NCI-H2081 treated with DMSO at 0.1 percent for 48 hours (cell line): ENCODE measurements at places on chromosomes 4 and X.
A peak's percentile ranks its signal among the peaks of the same experiment; 100 is the strongest.

DNA sequence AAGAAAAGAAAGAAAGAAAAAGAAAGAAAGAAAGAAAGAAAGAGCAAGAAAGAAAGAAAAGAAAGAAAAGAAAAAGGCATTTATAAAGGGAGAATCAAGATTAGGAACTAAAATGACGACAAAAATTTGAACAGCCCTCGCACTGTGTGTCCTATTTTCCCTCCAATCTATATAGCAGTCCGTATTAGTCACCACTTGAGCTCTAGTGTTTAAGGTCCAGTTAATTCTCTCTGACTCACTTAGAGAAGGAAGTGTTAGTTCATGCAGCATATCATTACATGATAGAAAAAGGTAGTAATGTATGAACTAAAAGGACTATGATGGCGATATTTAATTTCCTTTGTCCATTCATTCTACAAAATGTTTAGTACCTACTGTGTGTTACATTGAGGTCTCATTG, 122.7 kb downstream of the CBLL2 start:
- no peak for DNase-seq

DNA sequence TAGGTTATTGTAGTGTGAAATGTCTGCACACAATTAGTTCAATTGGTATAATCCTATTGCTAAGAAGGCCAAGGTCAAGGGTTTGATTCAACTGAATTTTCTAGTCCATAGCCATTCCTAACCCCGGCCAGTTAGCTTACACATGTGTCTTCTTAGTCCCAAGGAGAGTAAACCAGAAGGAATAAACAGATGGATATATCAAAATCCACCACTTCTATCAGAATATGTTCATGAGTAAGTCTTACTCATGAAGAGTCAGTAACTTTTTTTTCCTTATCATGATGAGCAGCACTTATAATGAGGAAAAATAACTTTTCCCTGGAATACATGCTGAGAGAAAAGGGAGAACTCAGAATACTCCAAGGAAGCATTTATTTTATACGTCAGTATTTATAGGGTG, 9.5 kb downstream of the HHIP start:
- no peak for DNase-seq

GRCh38 chr4:110977554-110977953, 354.7 kb upstream of the PITX2 start:
- DNase-seq = no peak

- no peak for DNase-seq
Measured at GRCh38 chrX:1610166-1610565, 4.7 kb upstream of the ASMT start.

DNA sequence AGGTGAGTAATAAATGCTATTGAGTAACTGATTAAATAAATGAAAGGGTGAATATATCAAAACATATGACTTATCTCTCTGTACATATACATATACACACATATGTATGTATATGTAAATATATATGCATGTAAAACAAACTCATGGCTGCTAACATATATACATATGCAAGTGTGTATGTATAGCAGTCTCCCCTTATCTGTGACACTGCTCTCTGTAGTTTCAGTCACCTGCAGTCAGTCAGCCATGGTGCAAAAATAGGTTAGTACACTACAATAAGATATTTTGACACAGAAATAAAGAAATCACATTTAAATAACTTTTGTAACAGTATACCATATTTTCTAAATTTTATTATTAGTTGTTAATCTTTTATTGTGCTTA, 467.4 kb downstream of the EPHA5 start:
- no peak for DNase-seq

DNA sequence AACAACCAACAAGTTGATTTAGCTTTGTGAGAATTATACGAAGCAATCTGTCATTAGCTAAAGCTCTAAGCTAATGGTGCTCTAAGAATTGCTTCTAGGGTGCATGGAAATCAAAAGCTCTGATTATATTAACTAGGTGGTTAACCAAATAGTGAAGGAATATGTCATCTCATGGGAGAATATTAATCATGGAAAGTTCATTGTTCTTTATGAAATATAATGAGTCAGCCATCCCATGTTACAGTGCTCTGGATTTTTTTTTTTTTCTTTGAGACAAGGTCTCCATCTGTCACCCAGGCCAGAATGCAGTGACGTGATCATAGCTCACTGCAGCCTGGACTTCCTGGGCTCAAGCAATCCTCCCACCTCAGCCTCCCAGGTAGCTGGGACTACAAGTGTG, 10.5 kb downstream of the DCAF8L2 start:
- DNase-seq = no peak

GRCh38 chr4:76178296-76178695, 30.1 kb upstream of the NUP54 start:
- no peak for DNase-seq

- DNase-seq = no peak
Measured at GRCh38 chr4:70688795-70689231, 481 bp downstream of the UTP3 start.

DNA sequence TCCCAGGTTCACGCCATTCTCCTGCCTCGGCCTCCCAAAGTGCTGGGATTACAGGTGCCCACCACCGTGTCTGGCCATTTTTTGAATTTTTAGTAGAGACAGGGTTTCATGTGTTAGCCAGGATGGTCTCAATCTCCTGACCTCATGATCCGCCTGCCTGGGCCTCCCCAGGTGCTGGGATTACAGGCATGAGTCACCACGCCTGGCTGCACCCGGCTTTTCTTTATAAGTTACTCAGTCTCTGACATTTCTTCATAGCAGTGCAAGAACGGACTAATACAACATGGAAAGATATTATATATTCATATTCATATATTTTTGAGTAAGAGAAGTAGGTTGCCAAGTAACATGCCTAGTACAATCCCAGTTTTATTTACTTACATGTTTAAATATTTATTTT, 22.9 kb downstream of the SHROOM3 start:
- no peak for DNase-seq

DNA sequence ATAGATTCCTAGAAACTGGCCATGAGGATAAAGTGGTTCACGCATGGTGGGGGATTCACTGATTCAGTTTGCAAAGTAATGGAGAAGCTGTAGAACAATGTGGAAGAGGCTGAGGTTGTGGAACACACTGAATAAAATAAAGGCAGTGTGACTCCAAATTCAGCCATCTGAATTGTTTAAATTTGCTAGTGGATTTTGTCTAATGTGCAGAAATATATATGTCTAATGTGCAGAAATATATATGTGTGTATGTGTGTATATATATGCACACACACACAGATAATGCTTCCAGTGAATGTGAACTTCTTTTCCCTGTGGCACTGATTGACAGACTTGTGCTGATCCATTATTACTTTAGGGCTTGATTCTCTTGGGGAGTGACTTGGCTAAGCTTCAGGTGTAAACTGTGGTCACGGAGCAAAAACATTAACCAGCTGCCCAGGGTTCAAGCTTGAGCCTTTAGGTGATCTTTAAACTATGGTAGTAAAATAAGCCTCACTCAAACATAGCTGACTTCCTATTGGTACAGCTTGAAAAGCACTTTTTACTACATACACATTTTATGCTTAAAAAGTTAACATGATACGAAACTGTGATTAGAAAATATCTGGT, 3.5 kb downstream of the STBD1 start:
- DNase-seq = no peak

GRCh38 chrX:55489314-55490009, at the start of gene USP51:
Gene USP51 (minus strand): TSS chrX:55489848. CDS start chrX:55488939, 909 bp downstream.
- DNase-seq = peak; percentile 0

DNA sequence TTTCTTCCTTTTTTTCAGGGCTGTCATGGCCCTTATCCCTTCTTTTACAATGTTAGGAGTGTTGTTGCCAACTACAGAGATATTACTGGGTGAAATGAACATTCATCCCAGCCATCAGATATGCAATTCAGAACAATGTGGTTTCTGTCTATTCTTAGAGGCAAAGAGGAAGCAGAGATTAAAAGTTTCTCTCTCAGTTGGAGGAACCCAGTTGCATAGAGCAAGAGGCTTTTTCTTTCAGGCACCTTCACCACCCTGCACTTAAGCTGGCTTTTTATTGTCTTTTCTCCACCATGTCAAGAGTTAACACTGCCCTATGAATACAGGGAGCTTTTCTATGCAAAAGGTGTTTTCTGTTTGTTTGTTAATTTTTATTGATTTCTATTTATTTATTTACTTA, 1559.6 kb upstream of the IGFBP7 start:
- no peak for DNase-seq

- DNase-seq = no peak
Measured at GRCh38 chrX:7086384-7086783, 61.1 kb upstream of the STS start.

- no peak for DNase-seq
Measured at GRCh38 chr4:89949782-89950387, 55.2 kb downstream of the MMRN1 start.

- DNase-seq = no peak
Measured at GRCh38 chrX:84118315-84118714, 69.7 kb downstream of the RPS6KA6 start.

- no peak for DNase-seq
Measured at GRCh38 chr4:13590766-13591165, 36.8 kb downstream of the BOD1L1 start.

DNA sequence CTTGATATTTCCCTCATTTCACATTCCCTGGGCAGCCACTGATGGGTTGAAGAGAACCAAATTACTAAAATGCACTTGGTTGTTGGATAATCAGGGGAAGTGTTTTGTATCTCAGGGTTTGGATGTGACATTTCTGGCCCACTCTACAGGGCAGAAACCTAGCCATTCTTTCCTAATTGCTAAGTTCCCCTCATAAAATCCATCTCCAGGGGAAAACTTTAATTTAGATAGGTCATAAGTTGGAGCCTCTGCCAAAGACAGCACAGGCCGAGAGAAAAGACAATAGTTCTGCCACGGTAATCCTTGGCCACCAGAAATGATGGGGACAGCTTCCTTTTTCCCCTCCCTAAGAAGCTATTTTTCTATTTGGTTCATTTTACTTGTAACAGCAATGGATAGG, 192.7 kb upstream of the C1QTNF7 start:
- no peak for DNase-seq

- DNase-seq = no peak
Measured at GRCh38 chr4:8727131-8727530, 134.6 kb downstream of the CPZ start.

DNA sequence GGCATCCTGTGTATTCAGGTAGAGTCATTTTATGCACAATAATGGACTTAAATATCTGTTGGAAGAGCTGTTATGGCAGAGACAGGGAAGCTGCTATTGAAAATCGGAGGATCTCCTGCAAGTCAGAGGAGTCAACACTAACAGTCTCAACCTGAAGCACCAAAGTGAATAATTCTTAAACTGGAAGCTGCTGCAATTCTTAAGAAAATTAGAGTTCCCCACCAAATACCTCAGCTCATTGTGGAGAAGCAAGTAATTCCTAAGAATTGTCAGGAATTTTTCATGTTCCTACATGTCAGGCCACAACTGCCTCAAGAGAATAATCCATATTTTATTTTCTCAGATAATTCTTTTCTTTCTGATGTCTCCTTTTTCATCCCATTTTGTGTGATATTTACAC, 892.6 kb upstream of the LCORL start:
- DNase-seq = no peak

GRCh38 chrX:41906515-41907187, 16.7 kb downstream of the CASK start:
- DNase-seq = no peak

- DNase-seq = no peak
Measured at GRCh38 chr4:97752599-97752998, 390.7 kb downstream of the STPG2 start.

- DNase-seq = no peak
Measured at GRCh38 chr4:128658214-128658631, 151.3 kb upstream of the JADE1 start.

- no peak for DNase-seq
Measured at GRCh38 chrX:129145385-129145784, 377.9 kb downstream of the SMARCA1 start.

DNA sequence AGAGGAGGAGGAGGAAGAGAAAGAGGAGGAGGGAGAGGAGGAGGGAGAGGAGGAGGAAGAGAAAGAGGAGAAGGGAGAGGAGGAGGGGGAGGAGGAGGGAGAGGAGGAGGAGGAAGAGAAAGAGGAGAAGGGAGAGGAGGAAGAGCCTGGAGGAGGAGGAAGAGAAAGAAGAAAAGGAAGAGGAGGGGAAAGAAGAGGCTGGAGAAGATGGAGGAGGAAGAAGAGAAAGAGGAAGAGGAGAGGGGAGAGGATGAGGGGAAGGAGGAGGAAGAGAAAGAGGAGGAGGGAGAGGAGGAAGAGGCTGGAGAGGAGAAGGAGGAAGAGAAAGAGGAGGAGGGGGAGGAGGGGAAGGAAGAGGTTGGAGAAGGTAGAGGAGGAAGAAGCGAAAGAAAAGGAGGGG, 46.0 kb upstream of the SHOX start:
- DNase-seq = no peak

DNA sequence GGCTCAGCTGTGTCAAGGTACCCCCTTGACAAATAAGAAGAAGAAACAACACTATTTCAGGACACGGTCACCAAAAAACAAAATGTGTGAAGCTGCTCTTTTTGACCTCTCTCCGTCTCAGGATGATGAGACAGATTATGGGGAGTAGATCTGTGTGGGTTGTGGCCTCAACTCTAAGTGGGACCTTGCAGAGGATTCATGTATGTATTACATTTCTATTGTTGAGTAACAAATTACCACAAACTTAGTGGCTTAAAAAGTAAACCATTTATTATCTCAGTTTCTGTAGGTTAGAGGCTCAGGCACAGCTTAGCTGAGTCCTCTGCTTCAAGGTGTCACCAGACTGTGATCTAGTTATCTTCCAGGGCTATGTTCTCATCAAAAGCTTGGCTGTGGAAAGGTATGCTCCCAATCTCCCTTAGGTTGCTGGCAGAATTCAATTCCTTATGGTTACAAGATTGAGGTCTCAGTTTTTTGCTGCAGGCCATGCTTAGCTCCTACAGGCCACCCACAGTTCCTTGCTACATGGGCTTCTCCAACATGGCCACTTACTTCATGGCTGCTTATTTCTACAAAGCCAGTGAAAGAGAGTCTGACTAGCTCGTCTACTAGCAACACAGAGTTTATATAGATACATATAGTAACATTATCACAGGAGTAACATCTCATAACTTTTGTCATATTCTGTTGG, 28.1 kb downstream of the DGKK start:
- no peak for DNase-seq

DNA sequence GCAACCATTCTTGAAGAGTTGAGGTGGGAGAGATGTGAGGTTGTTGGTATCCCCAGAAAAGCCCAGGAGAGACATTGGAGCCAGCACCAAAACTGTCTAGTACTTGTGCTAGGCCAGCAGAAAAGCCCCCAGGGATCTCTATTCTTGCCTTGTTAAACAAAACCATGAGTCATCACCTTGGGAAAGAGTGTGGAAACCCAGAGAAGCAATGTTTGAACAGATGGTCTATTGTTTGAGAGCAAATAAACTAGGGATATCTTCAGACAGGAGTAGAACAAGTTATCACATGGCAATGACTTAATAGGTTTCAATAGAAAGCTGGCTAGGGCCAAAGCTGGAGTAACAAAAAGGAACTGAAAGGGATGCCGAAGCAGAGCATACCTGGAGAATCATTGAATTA, 195.7 kb upstream of the CASK start:
- DNase-seq = no peak

GRCh38 chr4:127631420-127631819, 1.3 kb upstream of the INTU start:
- DNase-seq = no peak
